T-helper 17 cell (primary cell): ENCODE measurements at places on chromosomes 7 and 10.

DNA sequence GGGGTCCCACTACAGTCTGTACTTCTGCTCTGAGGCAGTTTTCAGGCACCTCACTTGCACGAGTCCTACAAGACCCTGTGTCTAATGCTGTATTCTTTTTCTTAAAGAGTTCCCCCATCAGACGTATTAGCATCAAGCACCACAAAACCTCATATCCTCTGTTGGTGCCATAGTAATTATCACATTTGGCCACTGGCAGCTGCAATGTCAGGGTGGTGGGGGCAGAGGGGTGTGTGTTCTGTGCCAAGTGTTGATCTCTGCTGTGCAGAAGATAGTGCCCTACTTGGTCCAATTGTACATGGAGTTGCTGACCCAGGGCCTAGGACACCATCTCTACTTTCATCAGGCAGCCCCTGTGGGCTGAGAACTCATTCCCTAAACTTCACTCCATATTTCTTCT is 20.0 kb upstream of the JAZF1 start:
- no peak for DNase-seq

- DNase-seq: peak; percentile 61
Observed at GRCh38 chr10:79331709-79332108, 15.6 kb upstream of the PPIF start.

- DNase-seq: no peak
Observed at GRCh38 chr10:78757344-78757925, 311.3 kb upstream of the ZMIZ1 start.

DNA sequence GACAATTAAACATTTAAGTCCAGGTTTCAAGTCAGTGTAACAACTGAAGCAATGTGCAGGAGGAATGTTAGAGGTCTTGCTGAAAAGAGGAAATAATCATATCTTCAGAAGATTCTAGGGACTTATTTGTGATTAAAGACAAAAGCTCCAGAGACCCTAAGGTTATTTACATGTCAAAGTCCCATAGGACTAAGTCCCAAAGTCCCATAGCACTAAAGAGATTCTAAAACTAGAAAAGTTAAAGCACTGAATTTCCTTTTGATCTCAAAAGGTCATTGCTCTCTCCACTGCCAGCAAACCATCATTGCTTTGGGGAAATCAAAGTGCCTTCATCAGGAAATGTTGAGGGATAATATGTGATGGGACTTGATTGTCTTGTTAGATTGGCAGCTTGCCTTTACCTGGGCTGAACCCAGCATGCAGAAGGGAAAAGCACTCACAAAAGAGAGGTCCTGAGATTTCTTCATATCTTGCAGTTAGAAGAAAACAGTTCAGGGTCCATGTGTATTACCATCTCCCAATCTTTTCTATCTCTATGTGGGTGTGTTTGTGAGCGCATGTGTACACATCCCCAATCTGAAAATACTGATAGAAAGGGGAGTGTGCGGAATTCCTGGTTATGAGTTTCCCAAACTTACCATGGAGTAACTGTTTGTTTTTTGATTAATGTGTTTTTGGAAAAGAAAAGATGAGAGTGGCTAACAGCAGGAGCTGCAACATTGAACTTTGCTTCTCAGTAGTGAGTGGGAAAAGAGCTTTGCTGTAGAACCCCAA is 21.8 kb downstream of the NUDT13 start:
- no peak for DNase-seq

DNA sequence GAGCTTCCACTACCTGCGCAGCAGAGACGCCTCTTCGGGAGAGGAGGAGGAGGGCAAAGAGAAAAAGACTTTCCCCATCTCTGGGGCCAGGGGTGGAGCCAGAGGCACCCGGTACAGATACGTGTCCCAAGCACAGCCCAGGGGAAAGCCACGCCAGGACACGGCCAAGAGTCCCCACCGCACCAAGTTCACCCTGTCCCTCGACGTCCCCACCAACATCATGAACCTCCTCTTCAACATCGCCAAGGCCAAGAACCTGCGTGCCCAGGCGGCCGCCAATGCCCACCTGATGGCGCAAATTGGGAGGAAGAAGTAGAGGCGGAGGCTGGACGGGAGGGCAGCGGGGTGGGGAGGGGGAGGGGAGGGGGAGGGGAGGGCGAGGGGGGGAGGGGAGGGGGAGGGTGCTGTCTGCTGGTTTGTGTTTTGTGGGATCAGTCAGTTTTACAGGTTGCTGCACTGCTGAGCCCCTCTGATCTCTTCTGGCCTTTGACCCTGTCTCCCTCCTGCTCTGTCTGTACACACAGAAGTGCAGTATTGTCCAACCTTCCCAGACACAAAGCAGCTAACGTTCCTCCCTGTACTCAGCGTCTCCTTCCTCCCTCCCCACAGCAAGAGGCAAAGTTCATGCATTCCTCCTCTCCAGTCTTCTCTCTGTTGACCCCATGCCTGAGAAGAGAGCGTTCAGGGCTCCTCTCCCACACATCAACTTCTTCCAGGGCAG is 9.3 kb downstream of the UCN3 start:
- DNase-seq: no peak

- peak; percentile 6 for DNase-seq
Observed at GRCh38 chr7:84939888-84940287, 247.0 kb downstream of the SEMA3D start.

GRCh38 chr10:126969310-126969709 is 64.1 kb downstream of the DOCK1 start:
- DNase-seq: no peak

DNA sequence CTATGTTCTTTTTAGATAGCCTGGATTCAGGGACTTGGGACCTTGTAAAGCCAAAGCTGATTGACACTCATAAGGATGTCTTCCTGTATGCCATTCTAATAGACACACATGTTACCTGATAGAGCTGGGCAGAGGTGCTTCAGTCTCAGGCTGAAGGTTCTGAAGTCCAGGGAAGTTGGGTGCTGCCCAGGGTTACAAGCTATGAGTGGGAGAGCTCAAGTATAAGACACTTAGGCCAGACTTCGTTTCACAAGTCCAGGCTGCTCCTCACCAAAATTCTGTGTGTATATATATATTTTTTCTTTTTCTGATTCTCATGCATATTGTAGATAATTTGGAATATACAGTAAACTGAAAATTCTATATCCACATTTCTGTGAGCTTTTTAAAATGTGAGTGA is 144.2 kb downstream of the HDAC9 start:
- no peak for DNase-seq

DNA sequence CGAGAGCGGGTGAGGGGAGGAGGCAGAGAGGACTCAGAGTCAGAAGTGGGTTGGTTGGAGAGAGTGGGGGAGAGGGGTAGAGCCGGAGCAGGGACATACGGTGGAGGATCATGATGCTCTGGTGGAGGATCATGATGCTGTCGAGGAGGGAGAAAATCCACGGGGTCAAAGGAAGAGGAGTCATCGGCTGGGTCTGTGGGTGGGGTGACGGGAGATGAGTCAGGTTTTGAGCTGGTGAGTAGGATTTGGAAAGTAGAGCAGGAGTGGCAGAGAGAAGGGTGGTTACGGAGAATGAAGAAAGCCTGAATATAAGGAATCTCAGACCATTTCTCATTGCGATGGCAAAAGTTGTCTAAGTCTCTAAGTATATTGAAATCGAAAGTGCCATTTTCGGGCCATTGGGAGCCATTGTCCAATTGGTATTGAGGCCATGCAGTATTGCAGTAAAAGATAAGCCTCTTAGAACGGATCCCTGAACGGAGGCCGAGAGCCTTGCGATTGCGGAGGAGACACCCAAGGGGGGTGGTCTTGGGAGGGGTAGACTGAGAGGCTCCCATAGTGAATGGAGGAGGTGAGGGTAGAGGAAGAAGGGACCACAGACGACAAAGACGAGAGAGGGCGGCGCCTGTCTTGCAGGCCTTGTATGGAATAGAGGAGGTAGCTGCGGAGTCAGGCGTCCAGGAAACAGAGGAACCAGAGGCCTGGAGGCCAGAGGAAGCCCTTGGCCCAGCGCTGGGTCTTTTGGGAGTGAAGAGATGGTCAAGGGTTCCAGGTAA is 23.8 kb downstream of the SCIN start:
- DNase-seq: no peak

DNA sequence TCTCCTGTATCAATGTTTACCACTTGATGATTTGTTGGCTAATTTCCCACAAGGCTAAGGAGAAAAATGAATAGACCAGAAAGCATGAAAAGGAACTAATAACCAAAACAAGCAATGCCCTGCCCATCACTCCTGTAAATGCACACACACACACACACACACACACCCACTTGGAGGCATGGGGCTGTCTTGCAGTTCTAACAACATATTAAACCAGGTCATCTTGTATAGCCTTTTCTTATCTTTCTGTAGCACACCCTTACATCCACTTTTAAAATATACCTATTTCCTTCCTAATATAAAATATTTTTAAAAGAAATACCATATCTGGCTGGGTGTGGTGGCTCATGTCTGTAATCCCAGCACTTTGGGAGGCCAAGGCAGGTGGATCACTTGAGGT is 105.3 kb downstream of the CTTNBP2 start:
- no peak for DNase-seq

- no peak for DNase-seq
Observed at GRCh38 chr10:69070951-69071350, 17.0 kb upstream of the SRGN start.
